Activated gamma-delta T cell treated with anti-CD3 and anti-CD28 coated beads, Interleukin-2, amount 50 U/mL, for 16 hours (primary cell): ENCODE measurements at places on chromosomes 5 and 9.

- no peak for DNase-seq
These were observed 341.9 kb downstream of the TMEM167A start for GRCh38 chr5:82735160-82735789.

DNA sequence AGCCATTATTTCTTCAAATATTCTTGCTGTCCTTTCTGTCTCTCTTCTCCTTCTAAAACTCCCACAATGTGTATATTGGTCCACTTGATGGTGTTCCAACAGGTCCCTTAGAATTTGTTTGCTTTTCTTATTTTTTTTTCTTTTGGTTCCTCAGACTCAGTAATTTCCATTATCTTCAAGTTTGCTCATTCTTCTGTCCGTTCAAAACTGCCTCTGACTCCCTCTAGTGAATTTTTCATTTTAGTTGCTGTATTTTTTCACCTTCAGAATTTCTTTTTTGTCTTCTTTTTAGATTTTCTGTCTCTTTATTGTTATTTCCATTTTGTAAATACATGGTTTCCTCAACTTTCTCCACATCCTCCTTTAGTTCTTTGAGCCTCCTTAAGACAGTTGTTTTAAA lies 6.4 kb upstream of the SRP19 start:
- DNase-seq, result no peak

DNA sequence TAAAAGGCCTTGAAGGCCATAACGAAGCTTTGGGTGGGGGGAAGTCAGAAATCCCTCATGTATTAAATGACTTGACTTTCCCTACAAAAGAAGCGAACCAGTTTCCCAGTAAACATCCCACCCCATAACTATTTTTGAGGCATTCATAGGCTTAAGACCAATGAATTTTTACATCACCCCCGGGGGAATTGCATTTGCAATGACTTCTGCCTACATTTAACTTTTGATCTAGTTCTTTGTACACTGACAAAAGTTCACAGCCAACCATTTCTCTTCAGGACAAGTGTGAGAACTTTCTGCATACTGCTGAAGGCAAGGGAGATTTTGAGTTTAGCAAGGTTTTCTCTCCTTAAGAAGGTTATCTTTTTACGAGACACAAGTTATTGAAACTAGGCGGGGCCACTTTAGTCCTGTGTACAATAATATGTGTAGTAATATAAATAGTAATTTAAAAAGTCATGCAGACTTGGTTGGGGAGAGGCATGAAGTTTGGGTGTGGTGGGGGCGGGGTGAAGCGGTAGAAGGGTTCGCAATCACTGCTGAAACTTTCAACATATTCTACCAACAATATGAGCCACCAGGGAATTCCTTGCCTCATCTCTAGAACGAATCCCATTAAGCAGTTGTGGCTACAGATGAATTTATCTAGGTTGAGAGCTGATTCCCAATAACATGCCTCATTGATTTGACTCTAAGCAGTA lies 2.5 kb downstream of the TJP2 start:
- DNase-seq, result no peak

DNA sequence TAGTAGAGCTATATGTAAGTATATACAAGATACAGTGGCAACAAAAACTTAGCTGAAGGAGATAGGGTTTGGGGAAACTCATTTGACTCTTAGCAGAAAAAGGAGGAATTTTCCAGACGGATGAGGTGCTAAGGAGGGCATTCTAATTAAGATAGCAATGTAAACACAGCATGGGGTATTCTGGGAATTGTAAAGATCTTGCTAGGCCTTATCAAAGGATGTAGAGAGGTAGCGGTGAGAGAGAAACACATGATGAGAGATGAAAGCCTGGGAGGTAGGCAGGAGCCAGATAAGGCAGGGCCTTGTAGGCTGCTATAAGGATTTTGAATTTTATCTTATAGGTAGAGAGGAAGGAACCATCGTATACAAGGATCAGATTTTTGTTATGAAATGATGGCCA lies 106.6 kb upstream of the KCNN2 start:
- no peak for DNase-seq

DNA sequence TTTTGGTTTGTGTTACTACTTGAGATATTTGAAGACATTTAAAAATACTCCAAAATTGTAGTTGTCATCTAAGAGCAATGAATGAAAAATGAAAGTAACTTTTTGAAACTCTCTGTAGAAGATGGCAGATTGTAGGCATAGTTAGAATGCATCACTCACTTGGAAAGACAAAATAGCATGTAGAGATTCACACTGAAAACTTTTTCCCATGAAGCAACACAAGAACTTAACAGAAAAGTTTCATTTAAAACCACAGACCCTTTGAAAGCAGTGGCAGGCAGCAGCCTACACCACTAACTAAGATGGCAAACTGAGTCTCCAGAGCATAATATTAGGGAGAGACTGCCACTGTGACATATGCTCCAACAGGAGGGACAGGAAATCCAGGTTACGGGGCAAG lies 18.9 kb upstream of the FAM174A start:
- no peak for DNase-seq

DNA sequence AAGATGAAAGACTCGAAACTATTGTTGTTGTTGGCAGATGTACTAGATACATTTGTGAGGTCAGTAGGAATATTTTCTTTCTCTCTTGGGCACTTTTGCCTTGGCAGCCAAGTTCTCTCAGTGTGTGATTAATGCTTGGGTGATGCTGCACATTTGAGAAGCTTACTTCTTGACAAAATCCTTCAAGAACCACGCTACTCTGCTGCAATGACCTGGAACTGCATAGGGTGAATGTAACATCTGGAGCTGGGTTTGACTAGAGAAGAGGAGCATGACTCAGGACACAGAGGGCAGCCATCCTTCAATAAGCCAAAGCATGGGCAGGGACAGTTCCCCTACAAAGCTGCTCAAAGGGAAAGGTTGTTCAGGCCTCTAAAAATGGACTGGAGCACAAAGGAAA lies 75.5 kb upstream of the PUM3 start:
- no peak for DNase-seq

- no peak for DNase-seq
These were observed 1.1 kb downstream of the PTGER4 start for GRCh38 chr5:40680741-40681362.
